Esophagus mucosa (tissue), 1 donor: ENCODE measurements at places on chromosomes 2 and 18. TPM values are rescaled to one million over a fixed set of nuclear protein-coding genes. Genes with fewer than 3 reads are reported as not detected.

GRCh38 chr2:88469202-88470114 lies 17.0 kb upstream of the FOXI3 start:
- ATAC-seq = peak; percentile 29

DNA sequence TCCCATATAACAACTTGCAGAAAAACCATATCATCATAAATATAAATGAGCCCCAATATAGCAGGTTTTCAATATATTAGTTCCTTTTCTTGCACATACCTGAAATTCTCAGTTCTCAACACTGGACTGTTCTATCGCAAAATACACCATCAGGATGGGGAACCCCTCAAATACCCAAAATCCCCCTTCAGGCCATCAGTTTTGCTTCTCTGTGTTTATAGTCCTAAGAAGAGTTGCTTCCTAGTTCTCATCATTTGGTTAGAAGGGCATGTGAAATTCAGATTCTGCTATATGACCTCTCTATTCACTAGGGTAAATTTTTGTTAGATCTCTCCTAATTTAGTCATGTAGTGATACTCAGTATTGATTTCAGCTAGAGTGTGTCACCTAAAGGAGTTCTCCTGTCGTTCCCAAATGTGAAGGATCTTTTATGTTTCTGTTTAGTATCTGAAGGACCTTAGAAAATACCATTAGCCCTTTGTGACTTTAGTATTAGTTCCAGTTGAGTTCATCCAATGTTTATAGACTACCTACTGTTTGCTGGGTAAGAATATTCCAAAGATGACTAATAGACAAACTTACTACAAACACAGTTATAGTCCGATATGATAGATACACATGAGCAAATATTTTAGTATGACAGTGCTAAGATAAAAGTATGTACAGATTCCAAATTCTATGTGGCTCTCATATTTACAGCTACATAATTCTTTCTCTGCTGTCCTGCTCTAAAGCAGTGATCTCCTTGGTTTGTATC lies 115.8 kb downstream of the TTC27 start:
- no peak for ATAC-seq

DNA sequence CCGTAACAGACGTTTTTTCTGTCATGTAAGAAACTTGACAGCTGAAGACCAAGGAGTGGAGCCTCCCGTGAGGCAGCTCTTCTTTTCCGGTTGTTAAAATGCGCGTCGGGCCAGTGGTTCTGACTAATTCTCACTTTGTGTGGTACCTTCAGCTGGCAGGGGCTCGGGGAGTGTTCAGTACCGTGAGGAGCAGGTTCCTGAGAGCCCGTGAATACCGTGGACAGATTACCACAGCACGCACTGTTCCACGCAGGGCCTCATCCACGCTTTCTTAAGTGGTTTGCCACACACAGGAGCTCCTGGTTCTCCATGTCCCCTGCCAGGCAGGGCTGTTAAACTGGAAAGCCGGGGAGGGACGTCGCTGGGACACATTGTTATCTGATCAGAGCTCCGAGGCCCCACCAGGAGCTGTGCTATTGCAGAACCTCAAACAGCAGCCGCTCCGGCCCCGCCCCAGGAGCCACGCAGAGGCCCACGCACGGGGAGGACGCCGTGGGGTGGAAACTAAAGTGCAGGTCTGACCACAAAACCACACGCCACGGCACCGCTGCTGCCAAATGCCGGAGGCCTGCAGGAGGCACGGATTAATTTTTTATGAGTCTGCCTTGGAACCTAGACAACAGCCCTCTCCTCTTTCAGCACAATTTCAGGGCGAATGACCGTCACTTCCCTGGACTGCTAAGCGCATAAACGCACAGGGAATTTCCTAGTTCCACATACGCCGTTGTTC lies 43.3 kb downstream of the NFATC1 start:
- ATAC-seq = no peak

- ATAC-seq = no peak
Measured at GRCh38 chr18:50706199-50706598, 113.6 kb downstream of the MRO start.

- peak; percentile 14 for ATAC-seq
Measured at GRCh38 chr2:1743396-1744150, 742 bp downstream of the PXDN start.

DNA sequence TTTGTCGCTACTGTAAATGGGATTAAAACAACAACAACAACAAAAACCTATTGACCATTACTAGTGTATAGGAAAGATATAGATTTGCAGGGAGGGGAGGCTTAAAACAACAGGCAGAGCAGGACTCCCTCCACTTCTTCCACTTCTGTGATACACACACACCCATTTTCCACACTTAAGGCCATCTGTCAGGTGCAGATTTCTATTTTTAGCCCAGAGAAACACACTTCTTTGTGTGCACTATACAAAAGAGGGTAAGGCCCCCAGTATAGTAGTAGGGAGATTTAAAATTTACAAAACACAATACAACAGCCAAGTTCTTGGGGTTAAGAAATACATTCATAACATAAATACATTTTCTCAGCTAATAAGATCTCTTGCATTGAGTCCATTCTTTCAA lies 22.4 kb downstream of the PTPN2 start:
- no peak for ATAC-seq

Gene GAREM2
- total RNA-seq = 0.68 TPM

Gene ROCK1
- total RNA-seq = 16.8 TPM
